Islet precursor cell (in vitro differentiated cells): ENCODE measurements at places on chromosomes 2 and 18.
A peak's percentile ranks its signal among the peaks of the same experiment; 100 is the strongest.

DNA sequence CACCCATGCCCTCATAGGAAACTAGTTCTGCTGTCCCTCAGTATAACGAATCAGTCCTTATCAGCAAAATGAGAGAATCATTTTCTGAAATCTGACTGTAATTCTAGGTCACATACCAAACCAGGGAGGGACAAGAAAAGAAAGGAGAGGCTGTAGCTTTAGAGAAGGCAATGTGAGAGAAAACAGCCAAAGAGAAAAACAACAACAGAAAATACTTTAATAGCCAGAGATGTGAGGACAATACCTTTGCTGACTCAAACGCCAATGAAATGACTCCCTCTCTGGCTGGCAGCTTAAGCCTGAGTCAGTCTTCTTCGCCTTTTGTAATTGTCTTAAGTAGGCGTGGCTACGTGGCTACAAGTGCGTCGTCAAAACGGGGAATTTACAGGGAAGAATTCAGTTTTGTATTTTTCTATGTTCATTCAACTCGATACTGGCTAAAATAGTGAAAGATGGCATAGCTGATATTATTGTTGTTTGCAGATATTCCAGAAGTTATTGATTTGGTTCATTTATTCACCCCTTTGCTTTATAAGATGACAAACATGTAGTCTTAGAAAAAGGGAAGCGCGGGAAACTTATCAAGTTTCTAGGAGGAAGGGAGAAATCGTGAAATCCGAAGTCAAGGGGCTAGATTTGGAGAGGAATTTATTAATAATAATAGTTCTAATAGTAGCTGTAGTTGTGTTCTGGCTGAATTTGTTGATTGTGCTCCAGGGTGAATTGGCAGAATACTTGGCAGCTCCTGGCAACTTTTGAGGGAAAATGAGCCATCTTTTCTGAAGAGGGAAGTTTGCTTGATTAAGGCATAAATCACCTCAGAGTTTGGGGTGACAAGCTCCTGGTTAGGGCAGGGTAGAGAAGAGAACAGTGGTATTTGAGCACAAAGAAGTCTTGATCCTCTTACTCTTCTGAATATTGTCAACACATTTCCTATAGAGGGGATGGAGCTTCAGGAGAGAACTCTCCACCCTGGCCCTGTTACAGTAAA lies at the start of gene IL1A:
Gene IL1A, minus strand, starts transcription at position 295 of the 991 bp plus-strand sequence. CDS start 723 bp downstream, outside the sequence.
- peak; percentile 59 for DNase-seq

DNA sequence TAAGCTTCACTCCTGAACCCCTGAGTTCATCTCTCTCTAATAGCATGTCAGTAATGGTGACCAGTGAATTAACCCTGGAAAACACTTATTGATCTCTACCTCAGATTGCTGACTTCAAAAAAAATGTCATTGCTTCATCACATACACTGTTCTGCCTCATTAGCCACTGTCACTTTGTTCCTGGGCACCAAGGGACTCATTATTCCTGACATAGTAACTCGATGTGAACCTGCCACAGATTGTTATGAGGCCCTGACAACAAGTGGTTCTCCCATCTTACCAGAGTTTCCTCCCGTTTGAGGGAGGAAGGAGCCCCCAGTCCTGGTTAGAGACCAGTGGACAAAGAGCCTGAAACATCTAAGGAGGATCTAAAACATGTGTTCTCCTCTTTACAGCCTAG lies 403.3 kb upstream of the SMIM21 start:
- DNase-seq = no peak

- DNase-seq = no peak
Observed at GRCh38 chr18:26267357-26267930, 41.2 kb downstream of the TAF4B start.

DNA sequence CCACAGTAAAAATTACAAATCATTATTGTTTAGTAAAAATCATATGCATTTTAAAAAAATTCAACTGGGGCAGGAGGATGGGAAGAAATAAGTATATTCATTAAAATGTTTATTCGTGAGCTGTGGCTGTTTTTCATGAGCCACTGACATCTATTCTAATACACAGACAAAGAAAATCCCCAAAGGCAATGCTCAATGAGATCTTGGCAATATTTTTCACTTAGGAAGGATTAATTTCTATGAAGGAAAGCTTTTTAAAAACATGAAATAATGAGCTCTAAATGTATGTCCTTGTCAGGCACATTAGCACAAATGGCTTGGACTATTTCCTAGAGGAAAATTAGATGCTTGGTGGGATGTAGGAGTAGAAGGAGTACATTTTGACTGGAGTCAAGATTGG lies 262.0 kb upstream of the MMADHC start:
- DNase-seq = no peak

DNA sequence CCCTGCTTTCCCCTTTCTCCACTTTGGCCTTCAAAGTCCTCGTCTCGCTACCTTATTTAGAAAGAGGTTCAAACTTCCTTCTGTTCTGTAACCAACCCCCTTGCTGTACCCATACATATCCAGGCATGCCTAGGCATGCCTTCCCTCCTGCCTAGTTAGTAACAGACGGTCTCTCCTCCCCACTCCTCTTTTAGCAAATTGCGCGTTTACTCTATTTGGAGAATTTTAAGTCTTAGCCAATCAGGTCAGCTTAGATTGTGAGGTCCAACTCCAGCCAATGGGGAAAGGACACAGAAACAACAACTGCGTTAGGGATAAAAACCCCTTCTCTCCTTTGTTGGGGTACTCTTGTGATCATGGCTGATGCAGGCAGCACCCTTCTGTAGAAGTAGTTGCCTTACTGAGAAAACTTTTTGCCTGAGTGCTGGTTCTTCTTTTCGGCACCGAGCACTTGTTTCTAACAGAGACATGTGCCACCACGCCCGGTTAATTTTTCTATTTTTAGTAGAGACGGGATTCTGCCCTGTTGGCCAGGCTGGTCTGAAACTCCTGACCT lies 85.9 kb upstream of the FOXI3 start:
- DNase-seq = no peak

DNA sequence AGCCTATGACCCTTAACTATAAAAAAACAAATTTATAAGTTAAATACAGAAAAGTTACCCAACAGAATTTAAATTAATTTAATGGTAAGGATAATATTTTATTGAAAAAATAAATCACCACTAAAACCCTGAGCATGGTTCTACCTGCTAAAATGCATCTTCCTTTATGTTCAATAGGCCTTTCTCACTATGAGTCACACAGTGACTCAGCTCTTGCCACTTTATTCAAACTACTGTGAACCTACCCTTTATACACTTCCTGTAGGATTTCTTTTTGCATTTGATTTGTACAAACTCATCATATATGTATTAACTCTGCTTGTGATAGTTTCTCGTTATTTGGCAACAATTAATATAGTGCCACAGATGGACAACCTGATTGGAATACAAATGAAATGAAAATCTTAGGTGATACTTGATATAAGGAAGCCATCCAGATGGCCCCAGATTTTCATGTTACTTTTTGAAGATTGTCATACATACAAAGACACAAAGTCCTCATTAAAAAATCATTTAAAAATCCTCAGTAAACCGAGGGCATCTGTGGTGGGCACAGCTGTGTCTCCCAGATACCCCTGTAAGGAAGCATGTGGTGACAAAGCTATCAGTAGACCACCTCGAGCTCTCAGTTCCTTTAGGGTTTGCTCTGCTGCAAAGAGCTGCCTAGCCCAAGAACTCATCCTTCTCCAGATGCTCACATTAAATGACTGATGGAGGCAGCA lies 55.2 kb upstream of the COBLL1 start:
- no peak for DNase-seq

DNA sequence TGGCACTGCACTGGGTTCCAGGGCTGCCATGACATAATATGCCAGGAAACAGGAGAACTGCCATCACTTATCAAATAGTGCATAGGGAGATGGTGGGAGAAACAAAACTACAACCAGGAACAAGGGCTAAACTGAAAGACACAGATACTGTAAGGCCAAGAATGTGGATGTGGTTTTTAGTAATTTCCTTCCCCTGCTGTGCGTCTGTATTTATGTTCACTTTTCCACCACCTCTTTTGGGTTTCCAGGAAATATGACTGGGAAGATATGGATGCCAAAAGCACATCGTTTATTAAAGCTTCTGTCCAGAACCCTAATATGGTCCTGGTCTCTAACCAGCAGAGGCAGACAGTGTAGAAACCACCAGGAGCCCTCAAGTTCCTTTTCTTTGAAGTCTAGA lies 759.7 kb upstream of the FANCL start:
- DNase-seq = no peak

GRCh38 chr2:66364495-66365333 lies 70.2 kb upstream of the MEIS1 start:
- no peak for DNase-seq

GRCh38 chr2:241519669-241520068 lies 11.3 kb upstream of the STK25 start:
- DNase-seq = no peak

- DNase-seq = peak; percentile 43
Observed at GRCh38 chr2:94871226-94872087, at the start of gene TEKT4. Gene TEKT4, plus strand, starts transcription at chr2:94871430. Its CDS starts 150 bp downstream, at chr2:94871580.

- no peak for DNase-seq
Observed at GRCh38 chr18:50453732-50454131, 78.9 kb downstream of the SKA1 start.

GRCh38 chr18:13548966-13549879 lies 177.1 kb downstream of the FAM210A start:
- peak; percentile 9 for DNase-seq

- peak; percentile 83 for DNase-seq
Observed at GRCh38 chr18:61549416-61549815, 216.2 kb downstream of the CDH20 start.

DNA sequence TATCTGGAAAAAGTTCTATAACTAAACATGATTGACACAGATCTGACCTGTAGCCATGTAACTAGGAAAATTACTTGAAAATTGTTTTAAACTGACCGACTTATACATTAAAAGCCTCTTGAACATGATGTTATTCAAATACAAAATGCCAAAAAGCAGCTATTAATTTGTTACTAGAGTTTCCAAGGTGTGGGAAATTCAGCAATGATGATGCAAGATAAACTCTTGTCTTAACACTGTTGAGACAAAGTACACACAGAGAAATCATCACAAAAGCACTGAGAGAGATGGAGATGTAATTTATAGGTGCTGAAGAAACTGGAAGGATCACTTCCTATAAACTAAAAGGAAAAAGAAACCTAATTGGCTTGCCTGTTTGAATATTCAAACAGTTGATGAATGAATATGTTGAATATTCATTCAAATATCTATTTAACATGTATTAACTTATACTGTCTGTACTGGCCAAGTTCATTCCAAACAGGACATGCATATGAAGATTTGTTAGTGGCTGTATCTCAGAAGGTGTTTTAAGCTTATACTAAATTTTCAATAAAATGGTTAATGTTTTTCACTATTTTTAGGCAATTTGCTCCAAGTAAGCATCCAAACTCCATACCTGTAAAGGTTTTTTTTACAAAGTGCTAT lies 34.6 kb upstream of the WDR75 start:
- no peak for DNase-seq

DNA sequence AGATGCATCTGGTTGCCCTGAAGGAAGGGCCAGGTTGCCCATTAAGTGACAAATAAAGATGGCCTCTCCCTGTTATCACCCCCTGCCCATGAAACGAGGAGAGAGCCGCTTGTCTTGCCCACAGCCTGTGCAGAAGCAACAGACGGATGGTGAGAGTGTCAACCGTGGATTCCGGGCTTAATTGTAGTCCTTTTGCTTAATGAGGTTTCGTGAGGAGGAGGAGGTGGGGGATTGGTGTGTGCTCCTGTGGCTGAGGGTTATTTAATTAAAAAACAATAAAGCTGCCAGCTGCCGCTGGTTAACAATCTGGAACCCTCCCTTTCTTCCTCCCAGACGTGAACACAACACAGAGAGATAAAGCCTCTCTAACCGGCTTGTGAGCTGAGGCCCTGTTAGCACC lies 188.0 kb upstream of the PARD3B start:
- DNase-seq = no peak

DNA sequence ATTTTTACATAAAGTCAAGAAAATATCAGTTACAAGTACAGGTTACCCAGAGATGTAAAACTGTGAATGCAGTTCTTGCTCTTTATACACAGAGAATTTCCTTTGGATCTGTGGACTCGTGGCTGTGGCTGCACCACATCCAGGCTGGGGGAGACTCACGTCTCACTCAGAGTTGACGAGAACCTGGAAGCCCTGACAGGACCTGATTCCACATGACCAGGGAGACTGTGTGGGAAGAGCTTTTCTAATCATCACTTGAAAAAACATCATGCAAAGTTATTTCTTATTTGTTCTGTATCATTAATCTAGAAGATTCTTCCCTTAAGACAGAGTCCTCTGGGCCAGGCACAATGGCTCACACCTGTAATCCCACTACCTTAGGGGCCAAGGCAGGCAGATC lies 1159.0 kb downstream of the RPIA start:
- DNase-seq = no peak

GRCh38 chr18:35592298-35592697 lies 10.8 kb downstream of the GALNT1 start:
- DNase-seq = no peak

DNA sequence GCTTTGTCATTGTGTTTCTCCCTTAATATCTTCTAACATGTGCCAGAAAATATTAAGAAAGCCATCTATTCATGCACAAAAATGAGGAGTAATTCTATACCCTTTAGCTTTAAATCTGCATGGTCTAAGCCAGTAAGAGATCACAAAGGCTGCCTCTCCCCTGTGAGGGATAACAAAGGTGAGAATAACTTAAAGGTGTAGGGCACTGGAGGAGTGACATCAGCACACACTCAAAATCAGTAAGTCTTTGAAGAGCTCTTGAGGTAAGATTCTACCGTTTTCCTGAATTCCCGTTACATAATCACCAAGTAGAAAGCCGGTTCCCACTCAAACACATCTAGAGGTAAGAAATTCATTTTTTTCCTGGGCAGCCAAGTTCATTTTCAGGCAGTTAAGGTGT lies 123.9 kb upstream of the SULT1C3 start:
- no peak for DNase-seq

GRCh38 chr2:240358821-240359397 lies 76.6 kb upstream of the GPC1 start:
- DNase-seq = no peak

DNA sequence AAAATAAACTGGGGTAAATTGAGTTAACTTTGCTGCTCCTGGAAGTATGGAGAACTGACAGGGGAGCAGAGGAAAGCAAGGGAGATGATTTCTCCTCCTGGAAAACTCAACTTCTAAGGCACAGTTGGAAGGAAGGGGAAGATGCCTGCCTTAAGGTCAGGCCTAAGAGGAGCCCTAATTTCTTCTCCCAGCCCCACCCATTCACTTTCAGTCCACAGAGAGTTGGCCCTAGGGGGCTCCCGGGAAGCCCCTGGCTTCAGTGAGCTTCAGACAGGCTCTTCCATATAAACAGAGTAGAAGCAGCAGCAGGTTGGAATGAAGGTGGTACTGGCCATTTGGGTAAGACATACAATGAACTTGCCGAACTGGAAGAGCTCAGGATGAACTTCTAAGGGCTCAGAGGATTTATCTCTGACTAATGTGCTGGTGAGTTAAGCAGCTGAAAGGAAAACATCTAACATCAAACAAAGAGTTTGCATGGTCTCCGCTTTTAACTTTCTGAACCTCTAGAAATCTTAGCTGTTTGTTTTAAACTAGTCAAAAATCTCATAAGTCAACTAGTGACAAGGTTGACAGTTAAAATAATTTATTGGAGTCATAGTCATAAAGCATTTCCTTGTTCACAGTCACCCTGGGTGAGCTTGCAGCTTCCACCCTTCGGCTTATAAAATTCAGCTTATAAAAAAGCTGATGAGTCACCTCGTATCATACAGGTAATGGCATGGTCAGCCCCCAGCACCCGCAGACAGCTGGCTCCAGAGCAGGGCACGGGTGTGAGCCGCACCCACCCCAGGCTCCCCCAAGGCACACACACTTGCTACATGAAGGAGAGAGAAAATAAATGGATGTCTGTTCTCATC lies 9.8 kb downstream of the MALL start:
- no peak for DNase-seq
